Activated naive CD8-positive, alpha-beta T cell treated with anti-CD3 and anti-CD28 coated beads, Interleukin-2, amount 10 ng/mL, durations not matched to agents 7 days and 5 days (primary cell): ENCODE measurements at places on chromosomes 6 and 20. TPM values are rescaled to one million over a fixed set of nuclear protein-coding genes. Genes with fewer than 3 reads are reported as not detected.

DNA sequence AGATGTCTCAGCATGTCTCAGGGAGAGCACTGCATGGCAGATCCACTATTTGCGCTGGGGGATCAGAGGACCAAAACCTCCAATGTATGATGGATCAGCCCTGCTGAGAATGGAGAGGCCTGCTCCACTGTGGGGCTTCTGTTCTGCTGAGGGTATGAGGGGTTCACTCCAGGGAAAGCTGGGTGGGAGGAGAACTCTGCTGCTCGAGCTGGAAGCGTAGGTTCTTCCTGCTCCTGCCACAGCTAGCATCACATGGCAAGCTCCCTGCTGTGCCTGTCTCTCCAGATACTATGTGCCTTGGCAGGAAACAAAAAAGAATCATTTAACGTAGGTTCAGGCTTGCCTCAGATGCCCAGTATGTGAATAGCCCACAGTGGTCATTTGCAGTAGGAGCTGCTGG, 105.8 kb downstream of the EPM2A start:
- no peak for DNase-seq
- peaks cover 2% of the 10 kb centered on the region for H3K4me1 ChIP-seq
- no peaks in the 10 kb centered on the region for H3K27me3 ChIP-seq
- no peaks in the 10 kb centered on the region for H3K36me3 ChIP-seq
- no peak overlapping the region for H3K4me3 ChIP-seq

The TGM3 gene
- not detected for total RNA-seq

GRCh38 chr6:36020154-36020553, 4.3 kb downstream of the SLC26A8 start:
- no peaks in the 10 kb centered on the region for H3K36me3 ChIP-seq

DNA sequence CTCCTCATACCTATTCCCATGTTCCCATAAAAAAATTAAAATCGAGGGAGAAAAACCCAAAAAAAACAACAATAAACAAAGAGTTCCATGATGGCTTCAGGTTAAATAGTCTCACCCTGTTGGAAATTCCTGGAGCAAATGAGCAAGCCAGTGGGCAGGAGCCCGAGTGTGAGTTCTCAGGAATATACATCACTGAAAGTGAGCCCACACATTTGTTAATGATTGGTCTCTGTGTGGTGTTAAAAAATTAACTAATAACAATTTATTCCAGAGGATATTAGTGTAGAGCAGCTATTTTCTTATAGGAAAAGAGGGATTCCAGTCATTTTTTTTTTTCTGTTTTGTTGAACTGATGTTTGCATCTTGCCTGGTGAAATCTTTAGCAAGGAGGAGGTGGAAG, 12.9 kb downstream of the PHACTR3 start:
- peaks cover 4% of the 10 kb centered on the region for H3K27me3 ChIP-seq
- no peak overlapping the region for H3K4me3 ChIP-seq
- H3K36me3 ChIP-seq: no peaks in the 10 kb centered on the region
- no peak overlapping the region for H3K27ac ChIP-seq

GRCh38 chr6:103983011-103983410, 876.7 kb downstream of the HACE1 start:
- no peaks in the 10 kb centered on the region for H3K27me3 ChIP-seq
- no peak overlapping the region for H3K4me3 ChIP-seq
- no peaks in the 10 kb centered on the region for H3K4me1 ChIP-seq
- no peak for DNase-seq
- H3K36me3 ChIP-seq: no peaks in the 10 kb centered on the region
- H3K27ac ChIP-seq: no peak overlapping the region

GRCh38 chr6:160129881-160130615, 8.4 kb downstream of the SLC22A1 start:
- DNase-seq: no peak
- no peak overlapping the region for H3K4me3 ChIP-seq
- no peaks in the 10 kb centered on the region for H3K27me3 ChIP-seq
- H3K27ac ChIP-seq: no peak overlapping the region

DNA sequence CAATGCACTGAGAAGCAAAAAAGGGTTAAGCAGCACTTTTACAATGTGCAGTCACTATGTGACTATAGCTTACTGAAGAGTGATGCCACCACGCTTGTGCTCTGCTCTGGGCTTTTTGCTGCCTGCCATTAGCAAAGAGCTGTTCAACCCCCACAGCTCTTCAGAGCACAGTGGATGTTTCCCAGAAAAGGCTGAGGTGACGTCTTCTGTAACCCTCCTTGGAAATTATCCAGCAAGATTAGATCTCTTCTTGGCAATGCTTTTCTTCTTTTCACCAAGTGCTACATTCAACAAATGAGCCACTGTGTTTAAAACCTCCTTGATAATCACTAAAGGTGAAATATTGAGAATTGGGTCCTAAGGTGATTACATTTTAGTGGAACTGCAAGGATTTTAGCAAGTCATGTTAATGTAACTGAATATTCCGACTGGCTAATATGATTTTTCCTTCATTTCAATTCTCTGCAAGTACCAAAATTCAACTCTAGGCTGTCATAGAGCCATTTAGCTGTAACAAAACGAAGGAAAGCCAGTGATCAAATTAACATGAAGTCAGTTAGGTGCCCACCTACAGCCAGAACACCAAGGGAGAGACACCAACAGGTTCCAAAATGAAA, 34.9 kb downstream of the ELOVL5 start:
- H3K4me3 ChIP-seq: no peak overlapping the region
- H3K4me1 ChIP-seq: peaks cover 66% of the 10 kb centered on the region
- no peak for DNase-seq
- H3K27ac ChIP-seq: no peak overlapping the region
- H3K36me3 ChIP-seq: peaks cover 19% of the 10 kb centered on the region

DNA sequence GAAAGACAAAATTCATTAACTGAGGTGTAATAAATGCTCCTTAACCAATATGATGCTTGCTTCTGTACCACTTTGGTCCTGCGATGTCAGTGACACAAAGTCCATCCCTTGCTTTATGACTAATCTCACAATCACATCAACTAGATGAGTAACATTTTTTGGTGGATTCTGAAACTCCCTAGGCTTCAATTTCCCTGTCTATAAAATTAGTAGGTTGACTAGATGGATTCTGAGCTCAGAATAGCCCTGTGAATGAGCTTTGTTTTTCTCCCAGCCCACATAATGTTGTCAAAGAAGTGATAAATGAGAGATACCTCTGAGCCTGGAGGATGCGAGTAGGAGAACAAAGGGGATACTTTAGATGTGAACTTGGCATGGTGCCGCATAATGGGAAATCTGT, 9.1 kb downstream of the TXLNB start:
- no peak overlapping the region for H3K4me3 ChIP-seq
- no peak overlapping the region for H3K27ac ChIP-seq
- no peaks in the 10 kb centered on the region for H3K27me3 ChIP-seq
- DNase-seq: no peak
- peaks cover 3% of the 10 kb centered on the region for H3K36me3 ChIP-seq
- H3K4me1 ChIP-seq: peaks cover 23% of the 10 kb centered on the region

The IFT52 gene
- total RNA-seq: 17.8 TPM

The COL19A1 gene
- total RNA-seq: 0.06 TPM

DNA sequence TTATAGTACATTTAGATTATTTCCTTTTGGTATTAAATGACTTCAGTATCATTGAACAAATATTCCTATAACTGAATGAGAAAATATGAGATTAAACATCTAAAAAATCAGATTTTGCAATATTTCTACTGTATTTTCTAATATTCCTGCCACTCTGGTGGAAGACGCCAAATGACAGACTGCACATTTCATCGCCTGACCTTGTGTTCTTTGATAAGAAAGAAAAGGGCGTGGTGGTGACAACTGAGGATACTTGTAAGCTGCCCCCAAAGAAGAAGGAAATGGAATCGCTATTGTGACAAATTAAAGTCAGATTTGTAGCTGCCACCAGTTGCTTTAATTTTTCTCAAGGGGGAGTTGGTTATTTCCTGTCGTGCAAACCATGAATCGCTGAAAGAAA, 131.3 kb downstream of the MTFR2 start:
- DNase-seq: no peak
- no peak overlapping the region for H3K4me3 ChIP-seq
- H3K4me1 ChIP-seq: no peaks in the 10 kb centered on the region
- H3K27me3 ChIP-seq: peaks cover 6% of the 10 kb centered on the region
- no peak overlapping the region for H3K27ac ChIP-seq
- H3K36me3 ChIP-seq: no peaks in the 10 kb centered on the region

The DACT2 gene
- total RNA-seq: not detected

DNA sequence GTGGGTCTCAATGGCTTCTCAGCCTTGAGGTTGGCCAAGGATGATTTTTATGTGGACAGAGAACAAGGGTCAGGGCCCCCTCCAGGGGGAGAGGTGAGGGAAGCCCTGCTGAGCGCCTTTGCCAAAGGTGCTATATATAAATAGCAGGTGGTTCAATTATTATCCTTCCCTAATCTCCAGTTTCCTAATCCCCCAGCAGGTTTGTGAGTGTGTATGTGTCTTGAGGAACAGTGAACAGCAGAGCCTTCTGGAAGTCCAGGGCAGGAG, 3.2 kb upstream of the SIRPA start:
- H3K4me3 ChIP-seq: no peak overlapping the region
- peaks cover 2% of the 10 kb centered on the region for H3K4me1 ChIP-seq
- no peak for DNase-seq
- H3K27me3 ChIP-seq: peaks cover 61% of the 10 kb centered on the region

The NRN1 gene
- 54.8 TPM for total RNA-seq

DNA sequence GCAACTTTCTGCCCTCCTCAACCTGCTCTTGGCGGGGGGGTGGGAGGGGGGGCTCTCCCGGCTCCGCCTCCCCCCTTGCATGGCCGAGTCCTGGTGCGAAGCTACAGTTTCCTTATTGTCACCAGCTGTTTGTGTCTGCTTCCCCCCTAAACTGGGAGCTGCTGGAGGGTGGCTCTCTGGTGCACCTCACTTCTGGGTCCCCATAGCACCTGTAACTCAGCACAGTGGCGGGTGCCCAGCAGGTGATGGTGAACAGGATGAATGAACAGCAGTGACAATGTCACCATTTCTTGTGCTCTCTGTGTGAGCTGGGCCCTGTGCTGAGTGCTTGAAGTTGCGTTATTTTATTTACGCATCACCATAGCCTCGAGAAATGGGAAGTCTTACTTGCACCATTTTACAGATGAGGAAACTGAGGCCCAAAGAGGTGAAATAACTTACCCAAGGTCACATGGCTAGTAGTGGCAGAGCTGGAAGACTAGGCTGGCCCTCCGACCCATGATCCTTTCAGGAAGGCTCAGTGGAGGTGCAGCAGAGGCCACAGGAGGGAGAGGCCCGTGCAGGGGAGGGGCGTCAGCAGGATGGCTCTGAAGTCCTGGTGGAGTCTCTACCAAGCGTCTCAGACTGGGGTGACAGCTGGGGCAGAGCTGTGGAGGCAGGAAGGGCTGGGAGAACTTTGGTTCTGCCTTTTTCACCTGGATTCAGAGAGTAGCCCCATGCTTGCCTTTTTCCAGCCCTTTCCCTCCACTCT, 41.8 kb downstream of the SRC start:
- H3K4me1 ChIP-seq: peaks cover 4% of the 10 kb centered on the region
- H3K36me3 ChIP-seq: no peaks in the 10 kb centered on the region
- DNase-seq: no peak
- peaks cover 4% of the 10 kb centered on the region for H3K27me3 ChIP-seq

The CDSN gene
- not detected for total RNA-seq

DNA sequence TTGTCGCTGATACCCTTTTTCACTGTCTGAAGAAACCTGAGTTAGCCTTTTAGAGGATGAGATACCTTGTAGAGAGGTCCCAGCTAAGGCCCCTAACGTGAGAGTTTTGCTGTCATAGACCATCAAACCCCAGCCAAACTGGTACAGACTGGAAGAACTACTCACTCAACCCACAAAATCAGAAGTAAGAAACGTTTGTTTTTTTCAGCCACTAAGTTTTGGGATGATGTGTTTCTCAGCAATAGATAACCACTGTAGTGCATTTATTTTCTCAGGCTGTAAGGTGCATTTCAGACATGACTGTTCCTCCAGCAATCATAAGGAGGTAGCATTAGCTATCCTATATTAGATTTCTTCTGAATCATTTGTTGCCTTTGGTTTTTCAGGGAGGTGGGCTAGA, 407.3 kb upstream of the FLRT3 start:
- peaks cover 1% of the 10 kb centered on the region for H3K27me3 ChIP-seq
- H3K27ac ChIP-seq: no peak overlapping the region
- no peak for DNase-seq
- H3K4me3 ChIP-seq: no peak overlapping the region
- H3K4me1 ChIP-seq: no peaks in the 10 kb centered on the region
